Hematopoietic multipotent progenitor cell (in vitro differentiated cells): ENCODE measurements at places on chromosomes 16 and 17. TPM values are rescaled to one million over a fixed set of nuclear protein-coding genes. Genes with fewer than 3 reads are reported as not detected.
A peak's percentile ranks its signal among the peaks of the same experiment; 100 is the strongest.

DNA sequence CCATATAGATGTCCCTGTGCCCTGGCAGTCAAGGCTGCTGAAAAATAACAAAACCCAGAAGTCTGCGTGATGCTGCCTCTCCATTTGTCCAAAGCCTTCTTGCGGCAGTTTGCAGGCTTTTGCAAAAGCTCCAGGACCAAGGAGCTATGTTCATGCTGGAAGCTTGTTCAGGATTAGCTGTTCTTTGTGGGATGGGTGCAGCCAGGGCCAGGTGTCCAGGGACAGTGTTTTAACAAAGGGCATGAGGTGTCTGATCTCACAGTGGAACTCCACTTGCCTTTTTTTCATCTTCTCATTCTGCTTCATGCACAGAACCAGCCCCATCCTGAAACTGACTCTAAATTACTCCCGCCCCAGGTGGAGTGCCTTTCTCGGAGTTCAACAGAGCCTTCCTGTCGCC, 31.7 kb upstream of the STH start:
- DNase-seq: no peak

- no peak for DNase-seq
Measured at GRCh38 chr17:80256034-80256350, 4.7 kb upstream of the RNF213 start.

The HOXB9 gene
- under 0.01 TPM for total RNA-seq

DNA sequence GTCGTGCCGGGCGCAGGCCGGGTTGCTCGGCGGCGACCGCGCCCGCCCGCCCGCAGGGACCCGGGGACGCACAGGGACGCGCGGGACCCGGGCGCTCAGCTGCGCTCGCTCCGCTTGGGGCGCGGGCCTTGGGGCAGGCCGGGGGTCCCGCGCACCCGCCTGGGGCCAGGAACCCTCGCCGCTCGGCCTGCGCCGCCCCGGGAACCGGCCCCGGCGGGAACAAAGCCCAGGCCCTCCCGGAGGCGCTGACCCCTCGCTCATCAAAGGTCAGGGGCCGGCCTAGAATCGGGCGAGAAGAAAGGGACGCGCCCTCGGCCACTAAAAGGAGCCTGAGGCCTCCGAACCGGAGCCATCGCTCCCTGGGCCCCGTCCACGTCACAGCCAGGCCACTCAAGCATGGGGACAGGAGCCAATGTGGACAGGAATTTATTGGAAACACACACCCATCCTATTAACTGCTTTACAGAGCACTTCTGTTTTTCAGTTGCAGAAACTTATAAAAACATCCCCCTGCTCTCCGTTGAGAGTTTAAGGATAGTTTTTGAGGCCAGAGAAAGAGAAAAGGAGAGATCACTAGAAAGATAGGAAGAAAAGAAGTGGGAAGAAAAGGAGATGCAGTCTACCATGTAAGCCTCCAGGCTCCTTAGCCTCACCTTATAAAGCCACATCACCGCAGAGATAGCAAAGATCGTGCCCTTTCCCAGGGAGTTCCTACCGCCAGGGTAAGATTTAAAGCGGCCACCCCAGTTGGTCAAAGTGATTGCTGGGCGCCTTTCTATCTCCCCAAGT, 558 bp upstream of the ZFHX3 start:
- DNase-seq: no peak

The GDPD1 gene
- total RNA-seq: 8.9 TPM

The RUSF1 gene
- 83.2 TPM for total RNA-seq

GRCh38 chr17:791829-792228, 9.7 kb downstream of the MRM3 start:
- no peak for DNase-seq

GRCh38 chr17:8226536-8227237, 16.3 kb upstream of the AURKB start:
- DNase-seq: no peak

GRCh38 chr16:84036982-84037425, 5.6 kb downstream of the SLC38A8 start:
- no peak for DNase-seq

The CEMP1 gene
- 0.27 TPM for total RNA-seq

The NTHL1 gene
- 73.2 TPM for total RNA-seq

The DRG2 gene
- 44.7 TPM for total RNA-seq

GRCh38 chr17:7922845-7923628, 6.6 kb downstream of the KCNAB3 start:
- DNase-seq: peak; percentile 85

DNA sequence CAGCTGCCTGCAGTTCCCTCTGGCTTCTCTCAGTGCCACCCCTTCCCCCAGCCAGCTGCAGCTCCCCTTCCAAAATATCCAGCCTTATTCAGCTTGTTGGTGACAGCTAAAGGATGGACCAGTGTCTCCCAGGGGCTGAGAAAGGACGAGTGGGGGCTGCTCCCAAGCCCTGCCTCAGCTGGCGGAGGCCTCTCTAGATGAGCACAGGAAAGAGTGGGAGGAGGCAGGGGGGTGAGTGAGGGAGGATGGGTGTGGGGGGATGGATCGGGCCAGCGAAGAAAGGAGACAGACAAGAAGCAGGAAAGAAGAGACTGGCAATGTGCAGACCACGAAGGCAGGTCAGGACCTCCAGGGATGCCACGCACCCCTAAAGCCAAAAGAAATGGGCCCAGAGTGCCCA, 17.5 kb downstream of the PIPOX start:
- no peak for DNase-seq

DNA sequence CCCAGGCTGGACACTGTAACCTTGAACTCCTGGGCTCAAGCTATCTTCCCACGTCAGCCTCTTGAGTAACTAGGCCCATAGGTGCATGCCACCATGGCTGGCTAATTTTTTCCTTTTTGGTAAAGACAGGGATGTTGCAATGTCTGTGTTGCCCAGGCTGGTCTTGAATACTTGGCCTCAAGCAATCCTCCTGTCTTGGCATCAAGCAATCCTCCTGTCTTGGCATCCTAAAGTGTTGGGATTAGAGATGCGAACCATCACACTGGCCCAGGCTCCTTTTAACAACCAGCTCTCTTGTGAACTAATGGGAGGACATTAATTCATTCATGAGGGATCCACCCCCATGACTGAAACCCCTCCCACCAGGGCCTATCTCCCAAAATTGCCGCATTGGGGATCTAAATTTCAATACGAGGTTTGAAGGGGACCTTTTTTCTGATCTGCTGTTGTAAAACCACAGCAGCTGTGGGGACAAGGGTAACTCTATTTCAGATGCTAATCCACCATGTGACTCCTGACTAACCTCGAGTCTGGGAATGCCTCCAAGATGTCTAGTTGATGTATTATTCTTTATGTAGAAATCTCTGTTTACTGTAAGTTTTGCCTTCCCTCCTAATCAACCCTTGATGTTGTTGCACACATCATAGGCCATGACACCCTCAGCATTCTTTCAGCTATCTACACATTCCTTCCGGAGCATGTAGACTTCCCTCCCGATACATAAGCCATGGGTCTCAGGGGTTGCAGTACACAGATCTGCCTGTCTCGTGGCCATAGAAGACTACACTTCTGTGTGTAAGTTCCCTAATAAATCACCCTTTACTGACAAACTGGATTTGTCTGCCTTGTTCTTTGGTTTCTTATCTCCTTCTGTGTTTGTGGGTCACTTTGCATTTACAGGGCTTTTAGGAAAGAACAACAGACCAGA, 37.6 kb downstream of the RNF112 start:
- DNase-seq: peak; percentile 53

DNA sequence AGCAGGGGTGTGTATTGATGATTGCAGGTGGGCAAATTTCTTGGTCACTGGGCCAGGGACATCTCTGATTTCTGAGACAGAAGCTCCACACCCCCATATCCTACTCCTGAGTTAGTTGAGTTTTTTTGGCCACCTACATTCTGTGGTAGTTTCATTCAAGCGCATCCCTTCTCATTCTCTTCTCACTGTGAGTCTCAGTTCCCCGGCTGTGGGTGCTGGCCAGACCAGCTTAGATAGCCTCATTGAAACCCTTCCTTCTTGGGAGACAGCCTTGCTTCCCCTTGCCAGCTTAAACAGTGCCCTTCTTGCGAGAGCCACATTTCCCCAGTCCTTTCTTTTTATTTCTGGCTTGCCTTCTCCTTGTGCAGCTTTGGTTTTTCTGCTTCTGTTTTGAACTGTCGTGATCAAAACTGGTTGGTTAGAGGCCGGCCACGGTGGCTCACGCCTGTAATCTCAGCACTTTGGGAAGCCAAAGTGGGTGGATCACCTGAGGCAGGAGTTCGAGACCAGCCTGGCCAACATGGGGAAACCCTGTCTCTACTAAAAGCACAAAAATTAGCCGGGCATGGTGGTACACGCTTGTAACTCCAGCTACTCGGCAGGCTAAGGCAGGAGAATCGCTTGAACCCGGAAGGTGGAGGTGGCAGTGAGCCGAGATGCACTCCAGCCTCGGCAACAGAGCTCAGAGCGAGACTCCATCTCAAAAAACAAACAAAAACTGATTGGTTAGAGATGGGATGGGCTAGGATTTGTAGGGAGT, 2.8 kb downstream of the GPT2 start:
- no peak for DNase-seq

The PIMREG gene
- total RNA-seq: 0.54 TPM

The KRTAP2-2 gene
- total RNA-seq: not detected

GRCh38 chr16:30446203-30446595, 525 bp upstream of the SEPHS2 start:
- DNase-seq: no peak

- DNase-seq: no peak
Measured at GRCh38 chr17:28937044-28937729, 14.1 kb downstream of the PHF12 start.

The KRT32 gene
- total RNA-seq: not detected

DNA sequence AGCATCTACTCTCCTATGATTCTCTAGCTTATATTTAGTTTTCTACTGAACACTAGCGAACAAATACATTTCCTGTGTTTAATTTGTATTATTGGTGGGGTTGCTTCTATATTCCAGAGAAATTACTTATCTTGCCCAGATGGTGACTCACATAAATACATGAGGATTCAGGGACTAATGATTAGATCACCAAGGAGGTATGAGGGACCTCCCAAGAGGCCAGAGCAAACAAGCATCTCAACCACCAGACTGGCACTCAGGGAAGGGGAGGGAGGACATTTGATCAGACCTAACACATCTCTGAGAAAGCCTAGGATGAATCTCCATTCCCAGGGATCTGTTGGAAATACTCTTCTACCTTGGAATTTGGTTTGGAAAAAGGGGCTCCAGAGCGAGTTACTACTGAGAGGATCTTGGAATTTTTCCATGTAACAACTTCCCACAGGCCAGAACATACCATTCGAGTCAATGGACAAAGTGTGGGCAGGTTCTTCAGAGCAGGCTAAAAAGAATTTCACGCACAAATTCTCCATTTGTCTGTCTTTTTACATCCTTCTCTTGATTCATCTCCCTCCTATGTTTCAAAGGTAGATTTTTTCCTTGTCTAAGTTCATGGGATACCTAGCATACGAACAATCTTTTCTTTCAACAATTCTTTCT, 262.6 kb upstream of the MYOCD start:
- DNase-seq: no peak

GRCh38 chr17:38442548-38442947, 14.3 kb downstream of the ARHGAP23 start:
- no peak for DNase-seq

GRCh38 chr16:885391-885790, 84.9 kb upstream of the GNG13 start:
- DNase-seq: no peak

GRCh38 chr17:34728771-34729310, 149.5 kb downstream of the TMEM132E start:
- no peak for DNase-seq

- no peak for DNase-seq
Measured at GRCh38 chr16:50121278-50121677, 31.8 kb upstream of the TENT4B start.

The LGALS9B gene
- total RNA-seq: under 0.01 TPM

The ZNF423 gene
- 0.81 TPM for total RNA-seq

DNA sequence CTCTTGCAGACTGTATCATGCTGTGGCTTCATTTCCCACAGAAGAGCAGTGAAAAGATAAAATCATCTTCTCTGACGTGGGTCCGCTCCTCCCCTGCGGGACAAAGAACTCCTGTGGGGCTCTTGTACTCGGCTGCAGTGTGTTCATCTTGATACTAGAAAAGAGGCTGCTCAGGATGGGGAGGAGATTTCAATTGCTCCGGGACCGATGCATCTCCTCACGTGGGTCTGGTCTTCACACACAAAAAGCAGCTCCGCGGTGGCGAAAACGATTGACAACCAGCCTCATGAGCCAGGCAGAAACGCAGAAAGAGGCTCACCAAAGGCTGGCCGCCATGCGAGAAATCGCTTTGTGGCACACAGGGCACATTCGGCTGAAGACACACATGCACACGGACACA, 14.4 kb upstream of the KCNJ18 start:
- DNase-seq: no peak

DNA sequence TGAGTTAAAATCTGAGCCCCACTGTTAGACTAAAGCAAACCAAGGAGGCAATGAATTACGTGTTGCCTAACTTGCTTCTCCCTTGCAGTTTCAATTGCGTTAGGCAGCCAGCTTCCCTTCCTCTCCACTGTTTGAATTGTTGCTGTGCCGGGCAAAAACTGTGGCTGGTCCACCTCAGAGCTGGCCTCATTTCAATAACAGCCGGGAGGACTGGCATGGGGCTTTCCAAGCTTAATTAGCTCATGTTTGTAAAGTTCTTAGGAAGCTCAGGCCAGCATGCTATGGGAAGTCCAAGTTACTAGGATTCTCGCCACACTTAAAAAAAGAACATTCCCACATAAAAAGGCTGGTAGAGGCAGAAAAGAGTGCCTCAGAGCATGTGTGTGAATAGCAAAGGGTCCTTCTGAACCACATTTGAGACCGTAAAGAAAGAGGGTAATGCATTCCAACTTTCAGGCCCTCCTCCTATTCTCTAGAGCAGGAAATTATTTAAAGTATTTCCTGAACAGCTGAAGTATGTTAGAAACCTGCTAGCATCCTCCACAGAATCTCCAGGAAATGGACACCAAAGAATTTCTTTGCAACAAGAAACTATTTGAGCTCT, 79.0 kb upstream of the SMURF2 start:
- no peak for DNase-seq

- DNase-seq: no peak
Measured at GRCh38 chr17:4527566-4528125, 27.5 kb downstream of the MYBBP1A start.

DNA sequence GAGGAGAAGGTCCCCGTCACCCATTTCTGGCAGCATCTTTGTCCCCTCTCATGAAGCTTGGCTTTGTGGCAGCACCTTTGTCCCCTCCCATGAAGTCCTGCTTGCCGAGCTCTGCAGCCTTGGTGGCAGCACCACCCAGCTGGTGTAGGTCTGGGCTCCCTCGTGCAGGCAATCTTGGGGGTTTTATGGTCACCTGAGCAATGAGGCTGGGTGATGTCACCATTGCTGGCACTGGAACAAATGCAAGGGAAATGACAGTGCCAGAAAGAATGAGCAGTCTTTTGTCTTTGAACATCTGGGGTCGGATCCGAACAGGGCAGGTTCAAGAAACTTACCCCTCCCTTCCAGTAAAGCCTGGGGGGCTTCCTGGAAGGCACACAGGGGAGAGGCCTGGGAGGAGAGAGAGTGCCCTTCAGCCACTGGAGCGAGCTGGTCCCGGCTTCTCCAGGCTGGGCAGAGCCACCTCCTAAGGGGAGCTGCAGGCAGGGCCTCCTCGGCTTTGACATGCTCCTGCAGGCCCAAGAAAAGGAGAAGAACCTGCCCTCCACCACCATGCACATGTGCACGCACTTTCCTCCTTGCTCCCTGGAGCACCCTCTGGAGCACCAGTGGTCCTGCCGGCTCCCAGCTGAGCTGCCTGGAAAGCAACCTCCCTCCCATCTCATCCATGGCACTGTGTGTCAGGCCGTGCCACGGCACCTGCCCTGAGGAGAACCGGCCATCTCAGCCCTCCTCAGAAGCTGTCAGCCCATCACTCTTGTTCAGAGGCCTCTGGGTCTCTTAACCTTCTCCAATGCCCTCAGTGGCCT, 16.0 kb downstream of the BTBD17 start:
- no peak for DNase-seq

The USP43 gene
- 3.8 TPM for total RNA-seq

The SPN gene
- total RNA-seq: 451 TPM

The CACNG1 gene
- not detected for total RNA-seq
